ENCODE measurements at places on chromosomes 5 and 9.
A peak's percentile ranks its signal among the peaks of the same experiment; 100 is the strongest.

GRCh38 chr5:54309691-54310432, 511 bp downstream of the ARL15 start:
- DNase-seq, result peak; percentile 59

DNA sequence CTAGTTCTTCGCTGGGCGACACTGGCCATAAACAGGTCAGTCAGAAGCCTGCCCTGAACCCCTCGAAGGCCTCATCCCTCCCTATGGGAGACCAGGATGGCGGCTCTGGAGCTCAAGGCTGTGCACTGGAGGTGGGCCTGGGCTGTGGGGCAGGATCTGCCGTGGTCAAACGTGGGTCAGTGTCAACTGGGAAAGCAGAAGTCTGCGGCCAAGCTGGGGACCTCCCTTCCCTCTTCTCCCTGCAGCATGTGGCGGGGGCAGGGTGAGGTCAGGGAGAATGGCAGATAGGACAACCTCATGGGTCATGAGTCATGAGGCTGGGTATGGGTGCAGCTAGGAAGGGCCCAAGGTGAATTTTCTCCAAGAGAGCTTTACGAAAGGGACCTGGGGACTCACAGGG, 132.9 kb downstream of the RXRA start:
- no peak for DNase-seq

DNA sequence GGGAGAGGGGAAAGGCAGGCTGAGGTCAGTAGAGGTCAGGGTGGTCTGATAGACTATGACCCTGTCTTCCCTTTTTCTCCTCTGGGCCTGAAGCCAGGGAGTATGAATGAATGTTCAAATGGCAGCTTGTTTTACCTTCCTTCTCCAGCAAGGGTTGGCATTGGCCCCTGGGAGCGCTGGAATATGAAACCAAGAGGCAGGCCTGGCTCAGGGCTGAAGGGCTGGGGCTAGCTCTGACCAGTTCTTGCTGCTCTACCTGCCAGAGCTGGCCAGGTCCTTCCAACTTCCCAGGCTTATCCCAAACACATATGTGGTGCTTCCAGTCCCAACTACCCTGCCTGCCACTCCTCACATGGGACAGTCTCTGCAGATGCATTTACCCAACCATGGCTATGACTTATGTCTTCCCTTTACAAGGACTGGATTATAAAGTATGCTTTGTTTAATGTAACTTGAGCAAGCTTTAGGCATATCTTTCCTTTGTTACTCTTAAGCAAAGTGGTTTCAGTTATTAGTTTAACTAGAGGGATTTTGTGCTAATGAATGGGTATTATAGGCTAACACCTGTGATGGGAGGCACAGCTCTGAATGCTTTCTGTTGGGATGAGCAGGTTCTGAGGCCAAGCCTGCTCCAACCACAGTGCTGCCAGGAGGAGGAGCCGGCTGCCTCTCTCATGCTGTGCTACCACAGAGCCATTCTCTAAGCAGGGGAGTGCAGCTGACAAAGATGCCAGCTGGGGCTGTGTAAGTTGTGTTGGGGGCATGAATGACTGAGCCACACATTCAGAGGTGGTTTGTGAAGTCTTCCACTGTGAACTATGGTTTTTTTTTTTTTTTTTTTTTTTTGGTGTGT, 6.1 kb downstream of the CCNI2 start:
- DNase-seq, result peak; percentile 36

DNA sequence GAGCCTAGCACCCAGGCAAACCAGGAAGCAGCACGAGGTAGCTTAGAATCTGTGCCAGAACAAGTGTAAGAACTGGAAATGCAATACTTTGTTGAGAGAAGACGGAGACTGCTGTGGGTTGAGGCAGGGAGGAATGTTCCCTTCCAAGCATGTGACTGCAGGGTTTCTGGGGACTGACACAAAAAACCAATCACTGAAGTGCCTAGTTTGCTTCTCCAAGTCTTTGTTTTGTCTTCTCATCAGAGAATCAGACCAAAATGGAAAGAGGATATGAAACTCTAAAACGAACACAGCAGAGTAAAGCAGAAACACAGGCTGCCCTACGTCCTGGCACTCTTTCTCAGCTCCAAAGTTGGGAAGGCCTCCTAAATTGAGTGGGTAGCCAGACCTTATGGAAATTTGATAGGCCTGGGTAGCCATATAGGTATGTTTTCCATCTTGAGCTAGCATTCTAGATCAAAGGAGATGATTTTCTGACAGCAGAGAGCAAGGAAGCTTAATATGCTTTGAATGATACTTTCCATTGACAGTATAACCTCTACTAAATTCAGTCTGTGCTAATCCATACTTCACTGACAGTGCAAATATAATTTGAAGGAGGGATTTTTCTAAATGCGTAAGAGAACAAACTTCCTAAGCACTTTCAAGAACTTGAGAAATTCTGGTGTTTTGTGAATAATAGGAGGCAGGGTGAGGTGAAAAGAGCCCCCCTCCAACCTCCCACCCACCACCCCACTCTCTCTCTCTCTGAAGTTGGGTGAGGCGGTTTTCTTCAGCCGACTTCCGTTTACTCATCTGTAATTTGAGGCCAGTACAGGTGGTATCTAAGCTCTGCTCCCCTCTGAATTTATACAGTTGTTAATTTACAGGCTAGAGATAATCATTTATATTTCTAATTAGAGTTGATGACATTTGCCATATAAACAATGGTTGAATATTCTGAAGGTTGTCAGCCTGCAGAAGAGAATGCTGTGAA, 5.5 kb downstream of the ADRB2 start:
- no peak for DNase-seq

GRCh38 chr5:156934450-156935211, 28.4 kb downstream of the TIMD4 start:
- peak; percentile 46 for DNase-seq

GRCh38 chr5:169801324-169801777, 164.3 kb downstream of the DOCK2 start:
- no peak for DNase-seq

DNA sequence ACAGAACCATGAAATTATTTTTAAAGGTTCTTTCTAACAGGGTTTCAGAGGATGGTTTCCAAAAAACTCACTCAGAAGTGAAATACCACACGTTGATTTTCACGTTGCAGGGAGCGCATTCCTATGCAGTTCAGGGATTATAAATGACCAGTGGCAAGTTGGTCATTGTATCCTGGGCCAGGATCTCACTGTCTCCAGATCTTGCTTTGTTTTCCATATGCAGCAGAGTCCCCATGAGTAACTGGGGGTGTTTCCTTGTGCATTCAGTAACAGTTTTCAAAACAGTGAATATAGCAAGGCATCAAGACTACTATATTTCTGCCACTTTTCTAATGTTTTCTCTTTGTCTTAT, 1064.9 kb upstream of the DMAC1 start:
- peak; percentile 82 for DNase-seq

DNA sequence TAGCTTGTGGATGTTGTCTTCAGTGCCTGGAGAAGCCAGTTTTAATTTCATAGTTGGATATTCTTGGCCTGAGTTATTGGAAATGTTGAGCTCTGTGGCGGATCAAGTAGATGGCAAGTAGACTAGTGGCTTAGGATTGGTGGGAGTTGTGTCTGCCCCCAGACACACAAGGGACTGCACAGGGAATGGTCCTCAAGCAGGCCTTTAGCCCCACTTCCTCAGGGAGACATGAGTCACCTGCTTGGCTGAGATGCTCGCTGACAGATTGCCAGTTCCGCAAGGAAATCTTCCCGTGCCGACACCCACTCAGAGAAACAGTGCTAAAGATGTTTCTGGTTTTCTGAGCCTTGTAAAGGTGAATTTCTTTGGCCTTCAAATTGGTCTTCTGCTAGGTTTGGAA, 18.8 kb upstream of the CATSPER3 start:
- DNase-seq, result no peak

- no peak for DNase-seq
Measured at GRCh38 chr9:107147134-107147533, 135.9 kb upstream of the RAD23B start.

DNA sequence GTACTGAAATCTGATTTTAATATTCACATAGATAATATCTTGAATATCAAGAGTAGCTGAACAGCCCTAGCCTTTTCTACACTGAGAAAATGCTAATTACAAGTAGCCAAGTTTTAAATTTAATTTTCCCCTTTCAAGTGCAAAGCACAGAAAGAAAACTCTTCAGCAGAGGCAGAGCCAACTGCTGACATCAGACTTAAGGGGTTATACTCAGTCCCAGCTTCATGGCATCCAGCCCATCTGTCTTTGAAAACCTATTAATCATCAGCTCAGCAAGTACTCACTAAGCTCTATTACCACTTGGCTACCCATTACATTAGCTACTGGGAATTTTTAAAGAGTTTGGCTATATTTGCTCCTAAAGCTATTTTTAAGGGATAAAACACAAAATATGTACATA, 220.5 kb downstream of the SLC12A2 start:
- DNase-seq, result no peak

- no peak for DNase-seq
Measured at GRCh38 chr5:61002611-61003355, 57.8 kb downstream of the NDUFAF2 start.

DNA sequence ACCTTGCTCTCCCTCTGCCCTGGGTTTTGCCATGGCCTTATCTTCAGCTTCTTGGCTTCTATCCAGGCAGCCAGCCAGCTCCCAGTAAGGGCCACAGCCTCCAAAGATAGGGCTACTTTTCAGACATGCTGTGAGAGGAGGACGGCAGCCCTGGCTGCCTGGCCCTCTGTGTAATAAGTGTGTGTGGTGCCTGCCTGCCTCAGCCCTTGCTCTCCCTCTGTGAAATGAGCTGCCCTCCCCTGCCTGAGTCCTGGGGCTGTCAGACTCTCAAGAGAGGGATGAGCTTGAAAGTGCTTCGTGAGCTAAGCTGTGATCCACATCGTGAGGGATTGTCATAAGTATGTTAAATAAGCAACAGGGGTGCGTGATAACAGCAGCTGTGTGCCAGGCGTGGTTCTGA, 8.1 kb downstream of the NDST1 start:
- DNase-seq, result peak; percentile 86
